ENCODE measurements at places on chromosomes 3 and 15. TPM values are rescaled to one million over a fixed set of nuclear protein-coding genes. Genes with fewer than 3 reads are reported as not detected.

GRCh38 chr3:29502771-29503170 is 221.9 kb downstream of the RBMS3 start:
- no peaks in the 10 kb centered on the region for H3K36me3 ChIP-seq
- no peaks in the 10 kb centered on the region for H3K27me3 ChIP-seq
- H3K27ac ChIP-seq = no peak overlapping the region
- no peak for DNase-seq
- no peak overlapping the region for H3K4me3 ChIP-seq

DNA sequence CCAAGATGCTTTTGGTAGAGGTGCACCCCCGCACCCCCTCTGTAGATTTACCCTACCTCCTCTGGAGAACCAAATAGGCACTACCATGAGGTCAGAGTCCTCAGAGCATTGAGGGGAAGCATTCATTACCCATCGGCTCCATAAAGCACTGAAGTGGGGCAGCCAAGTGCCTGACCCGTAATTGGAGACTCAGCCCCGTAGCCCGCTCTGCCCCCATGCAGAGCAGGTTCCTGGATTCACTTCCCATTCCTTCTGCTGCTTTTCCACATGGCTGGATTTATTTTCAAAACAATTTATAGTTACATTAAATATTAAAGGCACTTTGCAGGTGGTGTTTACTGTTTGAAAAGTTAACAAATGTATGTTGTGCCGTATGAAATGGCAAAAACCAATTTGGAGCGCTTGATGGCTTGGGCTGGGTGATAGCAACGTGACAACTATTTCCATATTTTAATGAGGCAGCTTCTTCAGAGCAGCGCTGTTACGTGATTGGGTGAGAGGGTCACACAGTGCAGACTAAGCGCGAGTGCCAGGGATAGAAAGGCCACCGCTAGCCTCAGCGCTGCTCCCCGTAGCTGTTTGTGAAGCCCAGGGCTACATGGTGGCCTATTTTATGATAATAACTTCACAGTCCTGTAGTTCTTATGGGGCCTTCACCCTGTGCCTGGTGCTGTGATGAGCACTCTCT is 373.8 kb upstream of the PROK2 start:
- no peaks in the 10 kb centered on the region for H3K36me3 ChIP-seq
- peaks cover 47% of the 10 kb centered on the region for H3K27me3 ChIP-seq
- H3K27ac ChIP-seq = no peak overlapping the region
- H3K4me3 ChIP-seq = no peak overlapping the region
- no peak for DNase-seq
- peaks cover 9% of the 10 kb centered on the region for H3K4me1 ChIP-seq

- H3K27ac ChIP-seq = no peak overlapping the region
- no peaks in the 10 kb centered on the region for H3K27me3 ChIP-seq
- no peak for DNase-seq
- H3K36me3 ChIP-seq = no peaks in the 10 kb centered on the region
These were observed 84.3 kb downstream of the RAP2B start for GRCh38 chr3:153246331-153246730.

DNA sequence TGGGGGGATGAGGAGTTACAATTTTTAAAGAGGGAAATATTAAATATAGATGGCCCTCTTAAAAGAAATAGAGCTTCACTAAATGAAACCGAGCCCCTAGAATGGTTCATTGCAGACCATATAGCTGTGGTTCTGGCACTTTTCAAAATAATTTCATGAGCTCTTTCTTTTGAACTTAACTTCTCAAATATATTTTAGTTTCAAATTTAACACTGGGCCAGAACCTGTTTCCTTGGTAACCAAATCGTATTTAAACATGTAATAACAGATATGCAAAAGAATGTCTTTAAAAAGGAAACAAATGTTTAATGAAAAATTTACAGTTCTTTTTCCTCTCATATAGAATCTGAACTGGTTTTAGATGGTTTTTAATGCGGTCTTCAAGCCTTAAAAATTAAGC is 20.1 kb downstream of the ZBTB38 start:
- peaks cover 10% of the 10 kb centered on the region for H3K36me3 ChIP-seq
- no peaks in the 10 kb centered on the region for H3K4me1 ChIP-seq
- H3K27ac ChIP-seq = no peak overlapping the region
- no peak for DNase-seq

DNA sequence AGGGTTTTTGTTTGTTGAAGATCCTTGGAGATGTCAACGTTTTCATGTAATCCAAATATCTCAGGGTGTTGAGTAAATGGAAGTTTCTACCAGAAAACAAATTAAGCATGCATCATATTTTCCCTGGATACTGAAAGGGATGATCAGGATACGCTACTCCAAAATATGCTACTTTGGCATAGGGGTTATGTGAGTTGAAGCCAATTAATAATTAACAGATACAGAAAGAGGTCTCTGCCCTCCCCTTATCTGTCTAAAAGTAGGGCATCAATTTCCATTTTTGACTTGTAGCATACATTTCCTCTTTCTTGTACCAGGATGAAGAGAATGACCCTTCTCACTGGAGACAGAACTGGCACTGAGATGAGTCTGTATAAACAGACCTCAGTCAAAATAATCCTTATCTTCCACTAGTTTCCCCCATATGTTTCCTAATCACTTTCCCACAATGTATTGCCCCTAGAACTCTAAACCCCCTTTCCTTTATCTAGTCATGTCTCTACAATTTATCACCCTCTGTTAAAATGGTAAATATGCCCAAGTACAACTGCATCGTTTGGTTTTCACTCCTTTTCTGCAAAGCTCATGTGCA is 17.4 kb upstream of the ASB14 start:
- H3K27ac ChIP-seq = no peak overlapping the region
- no peak overlapping the region for H3K4me3 ChIP-seq
- peaks cover 1% of the 10 kb centered on the region for H3K27me3 ChIP-seq

DNA sequence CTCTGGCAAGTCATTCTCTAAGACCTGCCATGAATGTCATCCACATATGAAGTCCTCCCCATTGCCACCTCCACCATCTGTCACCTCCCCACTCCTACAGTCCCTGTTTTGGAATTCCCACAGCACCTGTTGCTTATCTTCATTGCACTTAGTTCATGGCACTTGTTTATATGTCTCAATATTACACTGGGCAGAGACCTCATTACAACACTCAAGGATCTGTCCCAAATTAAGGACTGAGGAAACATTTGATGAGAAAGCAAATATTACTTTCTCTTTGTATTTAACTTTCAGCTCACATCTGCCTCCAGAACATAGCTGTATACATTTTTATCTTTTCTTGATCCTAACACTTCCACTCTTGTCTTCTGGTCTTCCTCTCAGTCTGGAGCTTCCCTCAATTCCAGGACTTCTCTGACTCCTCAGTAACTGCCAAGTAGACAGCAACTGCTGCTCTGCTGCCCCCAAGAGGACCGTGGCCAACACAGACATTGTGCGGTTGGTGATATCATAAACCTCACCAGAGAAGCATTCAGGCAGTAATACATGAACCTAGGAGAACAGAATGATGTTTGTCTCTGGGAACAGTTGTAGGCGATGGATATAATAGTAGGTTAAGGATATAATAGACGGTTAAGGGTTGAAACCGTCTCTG is 45.0 kb upstream of the FGF12 start:
- DNase-seq = peak; percentile 71
- H3K27me3 ChIP-seq = peaks cover 35% of the 10 kb centered on the region
- no peaks in the 10 kb centered on the region for H3K4me1 ChIP-seq
- H3K4me3 ChIP-seq = no peak overlapping the region
- no peaks in the 10 kb centered on the region for H3K36me3 ChIP-seq
- no peak overlapping the region for H3K27ac ChIP-seq

- H3K36me3 ChIP-seq = no peaks in the 10 kb centered on the region
- H3K4me3 ChIP-seq = no peak overlapping the region
- no peaks in the 10 kb centered on the region for H3K4me1 ChIP-seq
- DNase-seq = no peak
- no peak overlapping the region for H3K27ac ChIP-seq
These were observed 27.9 kb downstream of the EID1 start for GRCh38 chr15:48905847-48906246.

DNA sequence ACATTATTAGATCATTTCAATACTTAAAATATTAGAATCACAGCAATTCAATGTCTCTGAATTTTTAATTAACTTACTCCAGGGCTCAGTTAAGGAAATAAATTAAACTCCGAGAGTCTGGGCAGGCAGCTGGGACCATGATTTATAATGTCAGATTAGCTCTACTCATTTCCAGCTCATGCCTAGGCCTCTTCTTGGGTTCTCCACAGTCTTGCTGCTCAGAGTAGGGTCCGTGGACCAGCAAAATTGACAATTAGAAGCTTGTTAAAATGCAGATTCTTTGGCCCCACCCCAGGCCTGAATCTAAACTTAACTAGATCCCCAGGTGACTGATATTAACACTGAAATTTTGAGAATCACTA is 28.2 kb downstream of the ADAMTS9 start:
- peaks cover 9% of the 10 kb centered on the region for H3K36me3 ChIP-seq
- no peak for DNase-seq
- H3K27me3 ChIP-seq = no peaks in the 10 kb centered on the region
- H3K4me3 ChIP-seq = no peak overlapping the region

DNA sequence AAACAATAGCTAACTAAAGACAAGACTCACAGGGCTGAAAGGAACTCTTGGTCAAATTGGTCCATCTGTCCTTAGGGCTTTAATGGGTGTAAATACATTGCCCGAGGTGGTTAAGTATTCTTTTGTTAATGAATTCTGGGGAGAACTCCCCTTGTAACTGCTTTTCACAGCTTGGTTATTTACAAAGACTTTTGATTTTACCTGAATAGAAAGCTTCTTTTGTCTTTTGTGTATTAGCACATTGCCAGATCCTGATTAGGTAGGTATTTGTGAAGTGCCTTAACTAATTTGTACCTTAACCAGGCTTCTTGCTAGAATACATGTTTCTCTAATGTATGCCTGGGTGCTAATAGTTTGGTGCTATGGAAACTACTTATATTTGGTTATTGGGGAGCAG is 14.0 kb downstream of the CHD2 start:
- H3K4me3 ChIP-seq = no peak overlapping the region
- peak overlapping the region; percentile 53 for H3K27ac ChIP-seq
- H3K27me3 ChIP-seq = no peaks in the 10 kb centered on the region
- no peak for DNase-seq
- H3K36me3 ChIP-seq = peaks cover 82% of the 10 kb centered on the region

- H3K4me1 ChIP-seq = peaks cover 18% of the 10 kb centered on the region
- H3K4me3 ChIP-seq = peak overlapping the region; percentile 48
- DNase-seq = peak; percentile 43
- peak overlapping the region; percentile 45 for H3K27ac ChIP-seq
These were observed 61.0 kb downstream of the PLXNA1 start for GRCh38 chr3:127043731-127044510.

- peak overlapping the region; percentile 63 for H3K4me3 ChIP-seq
- peaks cover 46% of the 10 kb centered on the region for H3K36me3 ChIP-seq
- H3K27me3 ChIP-seq = no peaks in the 10 kb centered on the region
- peaks cover 49% of the 10 kb centered on the region for H3K4me1 ChIP-seq
- no peak for DNase-seq
These were observed 2.5 kb downstream of the SEMA3B start for GRCh38 chr3:50271314-50271936.

GRCh38 chr15:99616773-99617342 is 51.1 kb downstream of the MEF2A start:
- no peak for DNase-seq
- H3K27ac ChIP-seq = no peak overlapping the region
- no peaks in the 10 kb centered on the region for H3K27me3 ChIP-seq
- peaks cover 23% of the 10 kb centered on the region for H3K4me1 ChIP-seq
- H3K4me3 ChIP-seq = no peak overlapping the region

- H3K36me3 ChIP-seq = peaks cover 5% of the 10 kb centered on the region
- no peak overlapping the region for H3K4me3 ChIP-seq
- peaks cover 81% of the 10 kb centered on the region for H3K27me3 ChIP-seq
- no peak overlapping the region for H3K27ac ChIP-seq
- peaks cover 9% of the 10 kb centered on the region for H3K4me1 ChIP-seq
- peak; percentile 54 for DNase-seq
These were observed 37.6 kb upstream of the EPHB3 start for GRCh38 chr3:184523825-184524615.

- no peaks in the 10 kb centered on the region for H3K27me3 ChIP-seq
- H3K4me1 ChIP-seq = no peaks in the 10 kb centered on the region
- H3K27ac ChIP-seq = no peak overlapping the region
- H3K36me3 ChIP-seq = no peaks in the 10 kb centered on the region
- no peak for DNase-seq
These were observed 328.4 kb upstream of the DPH6 start for GRCh38 chr15:35874260-35874905.

DNA sequence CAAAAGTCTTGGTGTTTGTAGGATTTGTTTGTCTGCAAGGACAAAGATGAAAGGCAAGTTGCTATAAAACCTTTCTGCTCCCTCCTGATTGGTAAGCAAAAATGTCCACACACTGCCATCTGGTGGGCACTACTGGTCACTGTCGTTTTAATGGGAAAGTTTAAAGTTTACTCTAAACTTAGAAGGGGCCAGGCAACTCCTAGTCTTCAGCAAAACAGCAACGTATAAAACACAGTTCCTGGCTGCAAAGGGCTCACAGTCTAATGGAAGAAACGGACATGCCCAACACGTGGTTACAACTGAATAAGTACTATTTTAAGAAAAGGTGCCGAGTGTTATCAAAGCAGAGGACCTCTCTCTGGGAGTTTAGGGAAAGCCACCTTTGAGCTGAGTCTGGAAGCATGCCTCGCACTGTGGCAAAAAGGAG is 23.7 kb upstream of the TPRG1 start:
- H3K27me3 ChIP-seq = no peaks in the 10 kb centered on the region
- DNase-seq = peak; percentile 74
- H3K4me3 ChIP-seq = no peak overlapping the region
- H3K27ac ChIP-seq = no peak overlapping the region
- peaks cover 27% of the 10 kb centered on the region for H3K4me1 ChIP-seq

- H3K4me1 ChIP-seq = no peaks in the 10 kb centered on the region
- DNase-seq = no peak
- H3K27me3 ChIP-seq = no peaks in the 10 kb centered on the region
- no peak overlapping the region for H3K4me3 ChIP-seq
- no peak overlapping the region for H3K27ac ChIP-seq
These were observed 61.6 kb downstream of the MEIS2 start for GRCh38 chr15:37038716-37039106.

GRCh38 chr3:32136703-32137102 is 30.3 kb downstream of the GPD1L start:
- H3K36me3 ChIP-seq = no peaks in the 10 kb centered on the region
- no peaks in the 10 kb centered on the region for H3K4me1 ChIP-seq
- no peak for DNase-seq
- H3K27me3 ChIP-seq = no peaks in the 10 kb centered on the region

- no peaks in the 10 kb centered on the region for H3K36me3 ChIP-seq
- no peaks in the 10 kb centered on the region for H3K4me1 ChIP-seq
- H3K27ac ChIP-seq = no peak overlapping the region
These were observed 241.0 kb downstream of the NSUN3 start for GRCh38 chr3:94303897-94304296.

Gene CPLX3
- total RNA-seq = 0.29 TPM

Gene ISLR
- total RNA-seq = not detected

Gene PYGO1
- 2.5 TPM for total RNA-seq

Gene SLC12A1
- total RNA-seq = not detected

Gene IQCF5
- total RNA-seq = not detected

Gene COL6A5
- not detected for total RNA-seq

Gene TRPM1
- total RNA-seq = not detected

Gene SERPINI2
- total RNA-seq = not detected

Gene CCR3
- total RNA-seq = 0.17 TPM

Gene CCDC9B
- total RNA-seq = 85.6 TPM

Gene CADPS
- 0.54 TPM for total RNA-seq

Gene LCTL
- total RNA-seq = not detected

Gene TP63
- 0.12 TPM for total RNA-seq

Gene AHSG
- total RNA-seq = 0.24 TPM

Measured in Calu3 (cell line).